ENCODE measurements at places on chromosomes 13 and 19. TPM values are rescaled to one million over a fixed set of nuclear protein-coding genes. Genes with fewer than 3 reads are reported as not detected.

GRCh38 chr13:98916403-98916802 is 61.5 kb downstream of the DOCK9 start:
- DNase-seq = no peak

DNA sequence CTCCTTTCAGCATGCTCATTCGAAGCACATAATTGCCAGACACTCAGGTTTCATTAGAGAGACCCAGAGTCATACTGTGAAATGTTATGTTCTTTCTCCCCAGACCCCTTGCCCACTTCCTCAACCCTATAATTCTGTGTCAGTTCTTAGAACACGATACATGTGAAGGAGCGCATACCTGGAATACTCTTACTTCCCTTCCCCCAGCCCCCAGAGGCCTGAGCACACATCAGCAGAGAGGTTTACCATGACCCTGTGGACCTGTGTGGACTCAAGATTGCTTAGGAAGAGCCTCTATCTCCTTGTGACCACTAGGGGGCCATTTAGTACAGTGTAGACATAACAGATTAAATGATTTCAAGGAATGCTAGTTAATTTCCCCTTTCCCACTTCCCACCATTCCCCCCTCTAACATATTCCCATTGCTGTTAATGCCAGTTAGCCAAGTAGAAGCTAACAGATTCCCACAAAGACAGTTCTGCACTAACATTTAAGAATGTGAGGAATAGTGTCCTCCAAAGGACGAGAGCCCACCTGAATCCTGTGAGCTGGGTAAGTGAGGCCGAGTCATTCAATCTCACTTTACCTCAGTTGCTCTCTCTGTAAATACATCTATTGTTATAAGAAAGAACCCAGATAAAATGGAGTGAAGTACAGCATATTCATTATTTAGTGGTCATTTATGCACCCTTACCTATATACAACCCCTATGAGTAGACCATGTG is 154.2 kb upstream of the MAB21L1 start:
- DNase-seq = no peak

DNA sequence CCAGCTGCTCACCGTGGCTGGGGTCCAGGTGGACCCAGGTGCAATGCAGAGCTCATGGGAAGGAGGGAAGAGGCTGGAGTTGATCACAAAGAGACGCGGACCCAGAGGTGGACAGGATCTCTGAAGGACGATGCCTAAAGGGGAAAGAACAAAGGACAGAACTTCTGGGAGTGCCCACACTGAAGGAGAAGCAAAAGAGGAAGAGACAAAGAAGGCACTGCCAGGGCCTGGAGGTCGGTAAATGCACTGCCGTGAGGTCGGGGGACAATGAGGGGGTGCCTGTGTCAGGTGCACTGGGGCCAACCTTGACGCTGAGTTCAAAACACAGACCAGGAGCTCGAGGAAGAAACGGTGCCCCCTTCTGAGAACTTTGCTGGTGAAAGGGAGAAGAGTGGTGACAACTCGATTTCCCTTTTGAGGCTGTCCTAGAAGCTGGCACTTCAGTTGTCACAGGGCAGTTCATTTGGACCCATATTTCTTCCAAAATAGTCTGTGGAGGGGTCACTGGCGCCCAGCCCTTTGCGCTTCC is 55.6 kb downstream of the GJA3 start:
- DNase-seq = no peak

Gene CLEC4M
- total RNA-seq = 0.16 TPM

- no peak for DNase-seq
Observed at GRCh38 chr19:38317104-38317612, 1.4 kb upstream of the YIF1B start.

- no peak for DNase-seq
Observed at GRCh38 chr13:67107979-67108378, 122.2 kb downstream of the PCDH9 start.

DNA sequence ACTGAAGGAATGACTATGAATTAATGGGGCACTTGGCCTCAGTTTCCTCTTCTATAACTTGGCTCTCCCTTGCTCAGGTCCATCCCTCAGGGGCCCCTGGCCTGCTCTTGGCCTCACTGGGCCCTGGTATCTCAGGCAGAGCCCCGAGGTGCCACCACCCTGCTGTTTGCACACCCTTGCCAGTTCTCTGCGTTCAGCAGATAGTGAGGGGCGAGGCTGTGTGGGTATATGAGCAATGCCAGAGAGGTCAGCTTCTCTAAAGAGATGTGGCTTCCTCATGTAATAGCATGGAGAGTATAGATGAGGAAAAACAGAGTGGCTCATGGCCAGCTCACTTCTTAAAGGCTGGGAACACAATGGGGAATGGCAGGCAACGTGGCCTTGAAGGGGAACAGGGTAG is 76.1 kb downstream of the CYSLTR2 start:
- no peak for DNase-seq

- DNase-seq = no peak
Observed at GRCh38 chr19:18049385-18049784, 37.3 kb downstream of the IL12RB1 start.

- no peak for DNase-seq
Observed at GRCh38 chr13:32647926-32648325, 61.7 kb downstream of the PDS5B start.

DNA sequence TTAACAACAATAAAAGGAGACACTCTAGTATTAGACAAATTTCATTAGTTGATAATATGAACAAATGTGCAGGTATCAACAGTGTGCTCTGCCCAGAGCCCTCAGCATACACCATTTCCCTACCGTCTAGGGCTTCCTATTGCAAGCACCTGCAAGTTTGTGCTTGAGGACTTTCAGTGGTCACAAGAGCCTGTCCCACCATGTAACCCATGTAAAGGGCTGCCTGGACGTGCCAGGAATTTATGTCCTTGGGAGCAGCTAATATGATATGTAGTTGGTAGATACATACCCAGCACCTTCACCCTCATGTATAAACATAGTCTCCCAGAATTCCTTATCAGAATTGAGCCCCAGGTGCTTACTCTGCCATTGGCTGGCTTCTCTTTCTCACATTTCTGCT is 128.0 kb downstream of the UFM1 start:
- DNase-seq = no peak

Gene PGLYRP2
- 0.26 TPM for total RNA-seq

DNA sequence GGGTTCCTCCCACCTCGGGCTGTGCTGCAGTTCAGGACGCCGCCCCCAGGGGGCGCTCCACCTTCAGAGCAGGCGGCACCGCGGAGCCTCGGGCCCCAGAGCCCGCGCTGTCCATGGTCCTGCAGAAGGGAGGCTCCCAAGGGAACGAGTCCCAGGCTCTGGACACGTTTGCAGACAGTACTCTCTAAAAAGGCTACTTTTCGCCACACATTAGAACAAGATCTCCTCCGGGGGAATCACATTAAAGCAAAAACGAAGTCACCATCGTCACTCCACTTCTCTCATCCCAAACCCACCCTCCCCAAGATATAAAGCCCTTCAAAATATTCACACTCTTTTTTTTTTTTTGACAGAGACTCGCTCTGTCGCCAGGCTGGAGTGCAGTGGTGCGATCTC is 4.6 kb upstream of the SIGLEC10 start:
- DNase-seq = no peak

DNA sequence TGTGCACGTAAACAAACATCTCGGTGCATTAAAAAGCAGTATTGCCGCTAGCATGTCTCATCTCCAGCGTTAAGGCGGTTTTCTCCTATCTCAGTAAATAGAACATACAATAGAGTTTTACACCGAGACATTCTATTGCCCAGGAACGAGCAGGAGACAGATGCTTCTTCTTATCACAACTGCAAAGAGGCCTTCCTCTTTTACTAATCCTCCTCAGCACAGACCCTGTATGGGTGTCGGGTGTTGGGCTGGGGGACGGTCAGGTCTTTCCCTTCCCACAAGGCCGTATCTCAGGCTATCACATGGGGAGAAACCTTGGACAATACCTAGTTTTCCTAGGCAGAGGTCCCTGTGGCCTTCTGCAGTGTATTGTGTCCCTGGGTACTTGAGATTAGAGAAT is 21.2 kb downstream of the ZNF233 start:
- DNase-seq = no peak

DNA sequence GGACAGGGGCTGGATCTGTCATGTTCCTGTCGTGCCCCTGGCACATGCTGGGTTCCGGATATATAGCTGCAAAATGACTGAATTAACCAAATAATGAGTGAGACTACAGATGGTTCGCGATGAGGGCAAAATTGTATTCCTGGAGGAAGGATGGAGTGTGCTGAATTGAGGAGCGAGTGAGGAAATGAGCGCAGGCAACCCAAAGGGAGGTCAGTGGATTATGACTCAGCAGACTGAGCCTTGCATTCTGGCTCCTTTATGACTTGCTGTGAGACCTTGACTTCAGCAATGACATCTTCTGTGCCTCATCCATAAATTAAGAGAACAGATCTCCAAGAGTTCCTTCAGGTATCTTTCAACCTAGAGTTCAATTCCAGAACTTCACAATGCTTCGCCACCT is 115.0 kb upstream of the CLDN10 start:
- no peak for DNase-seq

GRCh38 chr19:55675661-55676354 is 782 bp downstream of the EPN1 start:
- DNase-seq = no peak

GRCh38 chr19:48878196-48879024 is 6.2 kb downstream of the PPP1R15A start:
- DNase-seq = no peak

DNA sequence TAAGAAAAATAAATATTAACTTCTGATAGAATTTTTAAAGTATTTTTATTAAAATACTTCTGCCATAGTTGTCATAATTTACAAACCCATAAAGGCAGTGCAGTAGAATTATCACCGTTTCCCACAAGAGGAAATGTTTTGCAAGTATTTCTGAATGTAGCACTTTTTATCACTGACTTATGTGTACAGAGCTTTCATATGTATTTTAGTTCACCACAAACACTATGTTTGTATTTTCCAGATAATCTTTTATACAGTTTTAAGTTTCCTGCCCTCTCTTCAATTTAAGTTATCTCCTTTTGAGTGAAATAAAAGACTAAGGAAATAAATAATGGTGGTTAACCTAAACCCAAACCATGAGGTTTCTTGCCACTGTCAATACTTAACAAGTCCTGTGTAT is 24.2 kb downstream of the MIPEP start:
- no peak for DNase-seq

Gene NBEA
- total RNA-seq = 0.72 TPM

GRCh38 chr13:110453797-110454196 is 107.7 kb downstream of the RAB20 start:
- DNase-seq = no peak

DNA sequence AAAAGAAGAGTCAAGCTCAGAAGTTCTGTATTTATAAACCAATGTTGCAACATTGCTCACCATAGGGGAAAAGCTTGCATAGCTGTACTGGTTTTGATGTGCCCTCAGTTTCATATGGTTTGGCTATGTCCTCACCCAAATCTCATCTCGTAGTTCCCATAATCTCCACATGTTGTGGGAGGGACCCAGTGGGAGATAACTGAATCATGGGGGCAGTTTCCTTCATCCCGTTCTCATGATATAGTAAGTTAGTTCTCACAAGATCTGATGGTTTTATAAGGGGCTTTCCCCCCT is 73.9 kb downstream of the TNFRSF19 start:
- no peak for DNase-seq

DNA sequence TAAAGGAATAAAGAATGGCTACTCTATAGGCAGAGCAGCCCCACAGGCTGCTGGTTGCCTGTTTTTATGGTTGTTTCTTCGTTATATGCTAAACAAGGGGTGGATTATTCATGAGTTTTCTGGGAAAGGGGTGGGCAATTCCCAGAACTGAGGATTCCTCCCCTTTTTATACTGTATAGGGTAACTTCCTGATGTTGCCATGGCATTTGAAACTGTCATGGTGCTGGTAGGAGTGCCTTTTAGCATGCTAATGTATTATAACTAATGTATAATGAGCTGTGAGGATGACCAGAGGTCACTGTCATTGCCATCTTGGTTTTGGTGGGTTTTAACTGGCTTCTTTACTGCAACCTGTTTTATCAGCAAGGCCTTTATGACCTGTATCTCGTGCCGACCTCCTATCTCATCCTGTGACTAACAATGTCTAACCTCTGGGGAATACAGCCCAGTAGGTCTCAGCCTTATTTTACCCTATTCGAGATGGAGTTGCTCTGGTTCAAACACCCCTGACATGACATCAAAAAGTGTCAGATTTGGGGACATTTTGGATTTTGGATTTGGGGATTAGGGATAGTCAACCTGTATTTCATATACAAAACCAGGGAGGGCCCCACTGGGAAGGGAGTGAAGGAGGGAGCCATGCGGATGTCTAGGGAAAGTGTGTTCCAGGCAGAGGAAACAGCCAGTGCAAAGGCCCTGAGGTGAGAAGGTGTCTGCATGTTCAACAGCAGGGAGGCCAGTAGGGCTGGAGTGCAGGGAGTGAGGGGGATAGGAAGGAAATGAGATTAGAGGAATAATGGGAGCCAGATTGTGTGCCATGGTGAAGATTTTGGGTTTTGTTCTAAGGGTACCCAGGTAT is 10.9 kb downstream of the FXYD5 start:
- no peak for DNase-seq

DNA sequence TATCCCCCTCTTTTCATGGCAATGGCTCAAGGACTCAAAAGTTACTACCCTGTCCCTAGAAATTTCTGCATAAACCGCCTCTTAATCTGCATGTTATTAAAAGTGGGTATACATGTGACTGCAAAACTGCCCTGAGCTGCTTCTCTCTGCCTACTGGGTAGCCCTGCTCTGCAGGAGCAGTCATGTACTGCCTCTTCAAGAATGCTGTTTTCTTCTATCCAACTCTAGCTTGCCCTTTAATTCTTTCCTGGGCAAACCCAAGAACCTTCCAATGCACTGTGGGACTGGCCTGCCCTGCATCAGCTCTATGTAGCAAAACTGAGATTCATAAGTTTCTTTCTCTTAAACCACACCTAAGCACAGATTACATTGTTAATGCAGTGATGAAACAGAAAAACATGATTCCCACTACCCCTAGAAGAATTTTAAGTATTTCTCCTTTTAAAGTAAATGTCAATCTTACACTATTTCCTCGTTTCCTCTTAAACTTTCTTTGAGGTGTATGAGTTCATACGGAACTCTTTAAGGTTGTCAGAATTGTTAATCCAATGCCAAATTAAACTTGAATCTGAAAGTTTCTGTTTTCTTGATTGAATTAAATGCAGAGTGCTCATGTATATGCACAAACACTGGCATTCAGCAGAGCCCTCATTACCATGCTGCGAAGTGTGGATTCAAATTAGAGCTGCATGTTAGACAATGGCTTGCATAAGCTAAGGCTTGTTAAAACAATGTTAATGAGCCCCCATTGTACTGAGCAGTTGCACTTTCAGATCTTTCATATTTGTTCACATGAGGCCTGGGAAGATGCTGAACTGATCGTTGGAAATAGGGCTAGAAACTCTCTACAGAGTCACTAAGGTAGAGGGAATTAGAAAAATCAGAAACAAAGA is 669.9 kb upstream of the PCDH20 start:
- no peak for DNase-seq

- no peak for DNase-seq
Observed at GRCh38 chr13:45231722-45232121, 30.9 kb upstream of the KCTD4 start.

- DNase-seq = no peak
Observed at GRCh38 chr19:4676955-4677731, 7.0 kb upstream of the MYDGF start.

- no peak for DNase-seq
Observed at GRCh38 chr13:19596960-19597361, 35.6 kb upstream of the TPTE2 start.
